Eye (tissue), 1 donor: ENCODE measurements at places on chromosomes 3 and 15.

- DNase-seq, result peak; percentile 91
Observed at GRCh38 chr3:11719406-11720303, 75.9 kb upstream of the VGLL4 start.

DNA sequence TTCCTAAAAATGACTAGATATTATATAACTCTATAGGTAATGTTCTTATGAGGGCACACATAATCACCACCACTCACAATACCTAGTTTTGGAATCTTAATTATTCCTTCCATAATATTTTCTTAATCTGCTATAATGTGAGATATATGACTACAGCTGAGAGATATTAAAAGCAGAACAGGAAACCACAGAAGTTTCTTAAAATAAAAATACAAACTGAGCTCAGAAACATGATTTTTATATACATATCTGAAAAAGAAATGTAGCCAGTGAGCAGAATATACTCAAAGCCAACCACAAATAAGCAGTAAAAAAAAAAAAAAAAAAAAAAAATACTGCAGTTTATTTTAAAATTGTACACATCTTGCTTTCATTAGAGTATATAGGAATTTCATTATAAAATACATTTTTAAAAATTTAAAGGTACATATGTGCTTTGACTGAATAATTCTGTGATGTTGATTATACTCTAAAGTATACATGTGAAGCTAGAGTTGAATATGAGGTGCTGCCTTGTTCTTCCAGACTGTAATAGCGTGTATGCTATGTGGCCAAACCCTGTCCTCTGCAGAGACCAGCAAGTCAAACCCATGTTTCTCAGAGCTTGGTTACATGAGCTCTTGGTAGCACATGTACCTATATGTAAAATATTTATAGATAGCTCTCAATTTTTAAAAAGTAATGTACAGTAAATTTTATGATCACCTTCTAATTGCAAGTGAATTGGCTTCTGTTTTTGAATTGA lies 175.0 kb downstream of the UBE2E2 start:
- DNase-seq, result no peak

DNA sequence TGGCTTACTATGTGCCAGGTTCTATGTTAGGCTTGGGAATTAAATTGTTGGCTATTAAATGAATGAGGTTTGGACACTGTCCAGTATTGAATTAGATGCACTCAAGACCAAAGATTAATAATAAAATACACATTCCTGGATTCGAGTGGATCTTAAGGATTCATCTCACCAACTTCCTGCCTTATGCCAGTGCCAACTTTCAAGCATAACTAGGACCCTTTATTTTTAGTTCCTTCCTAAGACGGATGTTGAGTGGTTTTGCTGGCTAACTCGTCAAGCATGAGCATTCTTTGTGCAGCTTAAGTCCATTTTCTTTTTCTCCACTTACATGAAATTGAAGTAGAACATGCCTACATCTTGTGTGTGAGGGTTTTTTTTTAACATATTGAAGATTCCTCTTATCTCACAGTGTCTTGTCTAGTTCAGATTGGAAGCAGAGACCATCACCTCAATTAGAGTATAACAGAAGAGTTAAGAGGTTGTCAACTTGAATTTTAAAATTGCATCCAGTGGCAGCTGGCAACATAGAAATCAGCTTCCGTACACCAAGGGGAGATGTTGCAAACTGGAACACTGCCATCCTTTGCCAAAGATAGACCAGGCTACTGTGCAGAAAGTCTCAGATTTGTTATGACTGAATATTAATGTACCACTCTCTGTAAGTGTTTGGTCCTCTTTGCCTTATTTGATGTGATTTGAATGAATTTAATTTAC lies 106.3 kb upstream of the BFSP2 start:
- no peak for DNase-seq

DNA sequence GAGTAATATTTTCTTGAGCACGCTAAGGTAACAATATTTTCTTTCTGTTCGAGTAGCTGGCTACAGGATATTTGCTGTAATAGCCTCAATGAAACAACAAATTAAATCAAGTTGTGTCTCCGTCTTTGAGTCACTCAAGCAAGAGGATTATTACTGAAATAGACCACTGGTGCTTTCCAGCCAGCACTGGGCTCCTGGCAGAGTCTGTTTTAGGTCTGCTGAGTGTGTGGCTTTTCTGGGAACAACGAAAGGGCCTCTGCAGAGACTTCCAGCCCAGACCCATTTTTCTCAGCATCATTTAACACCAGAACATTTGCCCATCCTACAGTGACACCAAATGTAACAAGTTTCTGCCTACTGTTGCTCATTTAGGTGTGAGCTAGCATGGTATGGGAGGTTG lies 652.9 kb downstream of the MAGI1 start:
- DNase-seq, result peak; percentile 14

DNA sequence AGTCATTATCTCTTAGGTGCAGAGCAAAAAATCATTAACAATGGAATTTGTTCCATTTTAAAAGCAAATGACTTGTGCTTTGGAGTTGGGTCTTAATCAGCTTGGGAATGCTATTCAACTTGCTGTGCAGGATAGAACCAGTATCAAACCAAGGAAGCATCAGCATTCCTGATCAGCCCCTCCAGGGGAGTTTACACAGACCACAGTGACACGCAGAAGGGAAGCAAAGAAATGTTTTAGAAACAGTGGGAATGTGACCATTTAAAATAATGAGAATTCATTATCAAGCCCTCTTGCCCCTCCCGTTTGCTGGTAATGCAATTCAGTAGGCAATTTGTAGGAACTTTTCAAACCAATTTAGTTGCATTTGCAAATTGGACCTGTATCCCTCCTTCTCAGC lies 155.1 kb downstream of the LRTM1 start:
- DNase-seq, result peak; percentile 29

DNA sequence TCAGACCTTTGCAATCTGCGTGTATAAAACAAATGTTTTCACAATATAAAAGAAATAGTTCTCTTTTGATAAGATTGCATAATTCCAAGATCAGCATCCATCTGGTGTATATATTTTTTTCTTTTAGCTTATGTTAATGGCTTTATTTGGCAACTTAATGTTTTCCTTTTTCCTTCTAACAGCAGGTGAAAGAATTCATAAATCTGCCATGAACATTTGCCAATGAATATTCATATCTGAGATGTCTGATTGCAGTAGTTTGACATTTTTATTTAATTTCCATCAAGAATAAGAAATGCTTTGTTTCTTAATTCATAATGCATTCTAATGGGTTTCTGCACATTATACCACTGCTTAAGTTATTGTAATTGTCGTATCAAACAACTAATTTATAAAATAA lies 184.4 kb upstream of the ROBO2 start:
- no peak for DNase-seq

- no peak for DNase-seq
Observed at GRCh38 chr3:50464569-50464968, 38.9 kb downstream of the CACNA2D2 start.

- DNase-seq, result no peak
Observed at GRCh38 chr3:72568083-72568482, 280.2 kb downstream of the SHQ1 start.

DNA sequence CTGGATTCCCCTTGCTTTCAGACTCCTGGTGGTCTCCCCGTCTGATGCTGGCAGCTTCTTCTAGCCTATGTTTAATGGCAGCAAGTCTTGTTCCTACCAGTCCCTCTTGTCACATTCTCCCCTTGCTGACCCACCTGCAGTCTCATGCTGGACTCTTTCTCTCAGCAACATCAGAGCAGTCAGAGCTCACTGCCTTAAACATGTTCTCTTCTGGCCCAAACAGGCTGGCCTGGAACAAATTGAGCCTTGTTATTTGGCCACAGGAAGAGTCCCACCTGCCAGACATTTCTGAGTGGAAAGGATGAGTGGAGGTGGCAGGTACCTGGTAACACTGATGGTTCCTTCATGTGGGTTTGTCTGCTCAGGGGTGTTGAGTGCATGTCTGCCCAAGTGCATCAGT lies 59.2 kb upstream of the APEH start:
- DNase-seq, result no peak

GRCh38 chr3:53457068-53457467 lies 37.3 kb upstream of the CACNA1D start:
- DNase-seq, result no peak

GRCh38 chr15:91790836-91791235 lies 62.7 kb upstream of the SLCO3A1 start:
- no peak for DNase-seq

DNA sequence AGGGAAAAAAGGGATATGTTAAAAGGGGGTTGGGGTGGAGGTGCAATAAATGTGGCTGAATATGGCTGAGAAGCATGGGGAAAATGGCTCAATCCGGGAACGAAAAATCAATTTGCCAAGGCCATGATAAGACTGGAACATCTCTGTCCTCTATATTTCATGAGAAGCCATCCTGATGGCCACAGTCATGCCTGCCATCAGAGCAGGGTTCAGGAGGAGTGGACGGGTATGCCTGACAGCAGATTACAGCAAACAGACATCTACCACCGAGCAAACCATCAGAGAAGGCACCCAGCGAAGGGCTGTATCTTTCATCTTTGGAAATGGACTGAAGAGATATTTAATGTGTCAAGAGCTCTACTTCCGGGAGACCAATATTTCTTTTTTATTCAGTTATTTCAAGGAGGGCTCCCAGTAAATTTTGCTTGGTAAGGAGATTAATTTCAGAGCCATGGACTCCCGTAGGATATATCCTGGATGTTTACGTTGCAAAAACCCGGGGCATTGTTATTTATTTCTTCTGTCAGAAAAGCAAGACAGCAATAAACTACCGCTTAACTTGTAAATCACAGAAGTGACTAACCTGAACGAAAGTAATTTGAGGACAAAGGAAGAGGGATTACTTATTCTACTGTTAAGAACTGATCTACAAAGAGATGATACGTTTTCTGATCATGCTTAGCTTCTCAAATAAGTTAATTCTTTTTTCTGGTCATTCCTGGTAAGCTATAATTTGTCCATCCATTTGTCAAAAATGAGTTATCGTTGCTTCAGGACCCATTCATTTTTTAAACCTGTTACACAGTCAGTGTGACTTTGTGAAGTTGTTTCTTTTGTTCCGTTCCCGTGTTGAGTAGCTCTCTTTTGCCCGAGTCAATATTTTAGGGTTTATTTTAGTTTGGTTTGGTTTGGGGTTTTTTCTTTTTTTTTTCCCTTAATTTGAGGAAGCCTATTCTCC lies 80.6 kb upstream of the CHD2 start:
- DNase-seq, result peak; percentile 76

- DNase-seq, result peak; percentile 76
Observed at GRCh38 chr3:43998836-43999727, 242.6 kb upstream of the TOPAZ1 start.

DNA sequence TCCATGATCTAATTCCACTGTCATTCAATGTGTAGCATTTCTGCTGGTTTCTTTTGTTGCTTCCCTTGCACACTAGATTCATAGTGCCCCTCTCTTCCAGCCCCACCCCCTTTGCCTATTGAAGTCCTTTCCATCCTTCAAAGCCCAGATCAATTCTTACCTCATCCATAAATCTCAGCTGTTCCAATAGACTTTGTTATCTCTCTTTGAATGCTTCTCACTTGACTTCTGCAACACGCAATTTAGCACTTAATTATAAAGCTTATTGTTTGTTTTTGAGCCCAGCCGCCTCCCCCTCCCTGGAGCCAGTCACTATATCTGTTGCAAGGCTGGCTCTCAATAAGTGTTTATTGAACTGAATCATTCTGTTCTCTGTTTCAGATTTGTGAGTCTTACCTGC lies 174.6 kb upstream of the TBL1XR1 start:
- no peak for DNase-seq

- no peak for DNase-seq
Observed at GRCh38 chr3:177610262-177610661, 413.0 kb upstream of the TBL1XR1 start.

DNA sequence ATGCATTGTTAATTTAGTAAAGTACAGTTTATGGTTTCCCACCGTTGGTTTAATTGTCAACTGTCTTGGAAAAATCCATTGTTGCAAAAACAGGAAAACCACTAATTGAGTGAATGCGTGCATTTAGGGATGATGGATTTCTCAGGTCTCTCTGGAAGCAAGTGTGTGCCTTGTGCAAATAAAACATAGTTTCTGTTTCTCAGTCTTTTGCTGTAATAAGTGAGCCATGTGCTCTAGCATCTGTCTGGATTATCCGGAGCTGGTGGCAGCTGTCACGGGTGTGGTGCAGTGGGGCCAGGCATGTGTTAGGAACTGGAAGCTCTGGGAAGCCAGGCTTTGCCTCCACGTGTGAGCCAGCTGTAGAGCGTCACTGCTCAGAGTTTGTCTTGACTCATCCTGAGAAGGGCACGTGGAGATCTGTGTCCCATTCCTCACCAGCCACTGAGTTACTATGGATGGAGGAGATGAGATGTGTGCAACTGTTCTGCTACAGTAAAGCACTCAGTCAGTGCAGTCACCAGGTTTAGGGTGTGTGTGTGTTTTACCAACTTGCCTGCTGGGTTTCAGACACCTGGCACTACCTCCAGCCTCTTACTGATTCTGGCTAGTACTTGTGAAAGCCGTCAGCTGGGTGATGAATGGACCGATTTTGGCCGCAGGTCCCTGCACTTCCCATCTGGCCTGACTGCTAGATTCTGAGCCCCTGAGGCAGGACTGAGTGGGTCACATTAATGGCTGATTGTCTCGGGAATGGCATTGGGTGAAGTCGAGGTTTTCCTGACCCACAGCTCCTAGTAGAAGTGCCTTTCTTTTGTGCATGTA lies 7.2 kb downstream of the APBA2 start:
- DNase-seq, result no peak

GRCh38 chr15:44066211-44066827 lies 128.8 kb downstream of the FRMD5 start:
- DNase-seq, result peak; percentile 54

DNA sequence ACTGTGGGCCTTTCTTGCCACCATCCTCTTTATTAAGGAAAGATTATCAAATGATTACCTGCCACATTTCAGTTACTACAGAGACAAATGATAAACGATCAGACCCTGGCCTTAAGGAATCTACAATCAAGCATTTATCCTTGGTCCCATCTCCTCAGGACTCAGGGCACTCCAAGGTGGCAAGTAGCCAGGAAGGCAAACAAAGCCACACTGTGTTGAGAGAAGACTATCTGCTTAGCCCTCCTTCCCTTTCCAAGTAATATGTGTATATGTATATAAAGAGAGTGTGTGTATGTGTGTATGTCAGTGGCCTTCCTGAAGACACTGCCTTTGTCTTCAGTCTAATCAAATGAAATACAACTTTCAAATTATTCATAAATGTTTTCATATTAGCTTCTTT lies 490.1 kb upstream of the ATP11B start:
- DNase-seq, result no peak

- DNase-seq, result peak; percentile 21
Observed at GRCh38 chr15:63597038-63597790, at the start of gene FBXL22. Gene FBXL22, plus strand, starts transcription at chr15:63597387. Its CDS starts 6 bp downstream, at chr15:63597393.

GRCh38 chr3:195260280-195260905 lies 10.6 kb downstream of the XXYLT1 start:
- no peak for DNase-seq
